ENCODE measurements at places on chromosomes 2 and 18.

DNA sequence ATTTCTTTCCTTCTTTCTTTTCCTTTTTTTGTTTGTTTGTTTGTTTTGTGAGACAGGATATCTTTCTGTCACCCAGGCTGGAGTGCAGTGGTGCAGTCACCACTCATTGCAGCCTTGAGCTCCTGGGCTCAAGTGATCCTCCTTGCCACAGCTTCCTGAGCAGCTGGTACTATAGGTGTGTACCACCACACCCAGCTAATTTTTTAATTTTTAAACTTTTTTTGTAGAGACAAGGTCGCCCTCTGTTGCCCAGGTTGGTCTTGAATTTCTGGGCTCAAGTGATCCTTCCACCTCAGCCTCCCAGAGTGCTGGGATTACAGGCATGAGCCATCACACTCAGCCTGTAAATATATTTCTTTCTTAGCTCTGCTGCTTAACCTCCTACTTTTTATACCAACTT, 83.4 kb upstream of the CYP20A1 start:
- H3K27ac ChIP-seq, result no peak overlapping the region
- no peaks in the 10 kb centered on the region for H3K4me1 ChIP-seq
- DNase-seq, result no peak
- H3K4me3 ChIP-seq, result no peak overlapping the region

GRCh38 chr2:221503965-221504364, 68.1 kb downstream of the EPHA4 start:
- H3K36me3 ChIP-seq, result peaks cover 5% of the 10 kb centered on the region
- no peaks in the 10 kb centered on the region for H3K27me3 ChIP-seq
- no peak for DNase-seq
- H3K4me3 ChIP-seq, result no peak overlapping the region

GRCh38 chr2:202408546-202409140, 32.5 kb downstream of the BMPR2 start:
- H3K4me1 ChIP-seq, result peaks cover 51% of the 10 kb centered on the region
- H3K4me3 ChIP-seq, result peak overlapping the region; percentile 44
- peak overlapping the region; percentile 99 for H3K27ac ChIP-seq
- no peaks in the 10 kb centered on the region for H3K36me3 ChIP-seq

- no peaks in the 10 kb centered on the region for H3K36me3 ChIP-seq
- H3K4me3 ChIP-seq, result no peak overlapping the region
- H3K4me1 ChIP-seq, result peaks cover 5% of the 10 kb centered on the region
- no peaks in the 10 kb centered on the region for H3K27me3 ChIP-seq
Observed at GRCh38 chr2:157327200-157327599, 1.6 kb upstream of the ERMN start.

DNA sequence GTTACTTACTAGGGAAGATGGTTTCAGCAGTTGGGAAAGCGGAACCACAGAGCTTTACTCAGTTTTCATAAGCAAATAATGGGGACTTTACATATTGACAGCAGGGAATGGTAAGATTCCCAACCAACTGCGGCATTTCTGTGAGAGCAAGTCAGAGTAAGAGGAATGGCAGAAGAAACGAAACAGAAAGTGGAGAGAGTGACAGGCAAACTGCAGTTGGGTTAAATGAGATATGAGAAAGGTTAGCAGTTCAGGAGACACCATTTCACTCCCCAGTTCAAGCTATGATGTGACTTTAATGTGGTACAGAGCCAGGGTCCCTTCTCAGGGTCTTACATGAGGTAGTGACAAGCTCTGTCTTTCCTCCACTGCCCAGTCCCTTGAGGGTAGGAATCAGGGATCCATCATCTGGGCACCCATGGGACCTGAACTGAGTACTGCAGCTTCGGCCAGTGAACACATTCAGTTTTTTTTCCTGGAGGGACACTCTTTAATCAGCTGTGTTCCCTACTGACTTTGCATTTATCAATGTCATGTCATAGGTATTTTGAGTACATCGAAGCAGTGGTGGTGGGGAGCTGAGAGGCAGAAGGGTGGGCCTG, 33.0 kb upstream of the GREB1 start:
- no peak overlapping the region for H3K27ac ChIP-seq
- H3K4me1 ChIP-seq, result peaks cover 16% of the 10 kb centered on the region
- H3K36me3 ChIP-seq, result peaks cover 4% of the 10 kb centered on the region
- no peaks in the 10 kb centered on the region for H3K27me3 ChIP-seq
- no peak for DNase-seq

DNA sequence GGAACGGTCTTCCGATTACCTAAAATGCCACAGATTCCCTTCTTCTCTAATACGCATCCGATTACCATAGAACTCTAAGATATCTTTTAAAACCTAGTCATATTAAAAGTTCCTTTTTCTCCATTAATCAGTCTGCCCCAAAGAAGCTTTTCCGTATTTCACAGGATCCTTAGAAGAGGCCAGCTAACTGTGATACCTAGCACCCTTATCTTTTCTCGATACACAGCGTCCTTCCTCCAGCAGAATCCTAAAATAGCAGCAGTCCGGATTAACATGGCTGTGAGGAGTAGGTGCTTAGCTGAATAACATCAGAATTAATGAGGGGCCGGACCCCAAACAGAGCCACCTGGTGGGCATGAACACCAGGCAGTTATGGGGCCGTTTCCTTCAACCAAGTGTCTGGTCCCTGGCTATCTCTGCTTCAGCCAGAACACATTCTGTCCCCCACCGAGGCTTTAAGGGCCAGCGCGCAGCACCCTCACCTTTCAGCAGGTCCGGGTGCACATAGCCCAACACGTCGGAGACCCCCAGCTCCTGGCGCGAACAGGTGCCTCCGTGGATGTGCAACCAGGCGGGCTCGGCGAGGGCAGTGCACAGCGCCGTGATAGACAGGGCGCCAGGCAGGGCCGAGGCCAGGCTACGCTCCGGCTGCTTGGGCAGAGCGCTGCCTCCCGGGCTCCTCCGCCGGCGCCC, 995 bp downstream of the TMEM127 start:
- H3K27me3 ChIP-seq, result peaks cover 21% of the 10 kb centered on the region
- H3K4me3 ChIP-seq, result peak overlapping the region; percentile 93
- H3K27ac ChIP-seq, result peak overlapping the region; percentile 58
- H3K4me1 ChIP-seq, result peaks cover 26% of the 10 kb centered on the region
- H3K36me3 ChIP-seq, result peaks cover 18% of the 10 kb centered on the region

GRCh38 chr2:75705921-75706320, 4.8 kb downstream of the GCFC2 start:
- H3K27me3 ChIP-seq, result no peaks in the 10 kb centered on the region
- H3K36me3 ChIP-seq, result peaks cover 9% of the 10 kb centered on the region
- no peak for DNase-seq
- H3K4me3 ChIP-seq, result no peak overlapping the region
- peak overlapping the region; percentile 72 for H3K27ac ChIP-seq

- no peak for DNase-seq
- no peak overlapping the region for H3K4me3 ChIP-seq
- peaks cover 2% of the 10 kb centered on the region for H3K27me3 ChIP-seq
- H3K4me1 ChIP-seq, result peaks cover 8% of the 10 kb centered on the region
- no peaks in the 10 kb centered on the region for H3K36me3 ChIP-seq
- H3K27ac ChIP-seq, result no peak overlapping the region
Observed at GRCh38 chr2:132439703-132440398, 23.2 kb downstream of the GPR39 start.

- peaks cover 1% of the 10 kb centered on the region for H3K27me3 ChIP-seq
- no peaks in the 10 kb centered on the region for H3K36me3 ChIP-seq
- peak overlapping the region; percentile 3 for H3K27ac ChIP-seq
Observed at GRCh38 chr18:56982766-56983165, 164.1 kb upstream of the BOD1L2 start.

- H3K27ac ChIP-seq, result no peak overlapping the region
- H3K27me3 ChIP-seq, result peaks cover 1% of the 10 kb centered on the region
- no peak for DNase-seq
Observed at GRCh38 chr2:101556033-101556459, 81.1 kb upstream of the RFX8 start.
